Nucleus accumbens (tissue), 56 donors: ENCODE measurements at places on chromosomes 11 and 22.

- DNase-seq: no peak
These were observed 2.4 kb upstream of the THRSP start for GRCh38 chr11:78061088-78061920.

GRCh38 chr11:103042161-103042560, 49.8 kb downstream of the DCUN1D5 start:
- no peak for DNase-seq

GRCh38 chr11:2318707-2319106, 16.9 kb downstream of the TSPAN32 start:
- DNase-seq: no peak

GRCh38 chr11:13386567-13386966, 76.5 kb downstream of the BTBD10 start:
- DNase-seq: no peak

GRCh38 chr22:50436015-50436830, 38.6 kb downstream of the SBF1 start:
- DNase-seq: no peak

DNA sequence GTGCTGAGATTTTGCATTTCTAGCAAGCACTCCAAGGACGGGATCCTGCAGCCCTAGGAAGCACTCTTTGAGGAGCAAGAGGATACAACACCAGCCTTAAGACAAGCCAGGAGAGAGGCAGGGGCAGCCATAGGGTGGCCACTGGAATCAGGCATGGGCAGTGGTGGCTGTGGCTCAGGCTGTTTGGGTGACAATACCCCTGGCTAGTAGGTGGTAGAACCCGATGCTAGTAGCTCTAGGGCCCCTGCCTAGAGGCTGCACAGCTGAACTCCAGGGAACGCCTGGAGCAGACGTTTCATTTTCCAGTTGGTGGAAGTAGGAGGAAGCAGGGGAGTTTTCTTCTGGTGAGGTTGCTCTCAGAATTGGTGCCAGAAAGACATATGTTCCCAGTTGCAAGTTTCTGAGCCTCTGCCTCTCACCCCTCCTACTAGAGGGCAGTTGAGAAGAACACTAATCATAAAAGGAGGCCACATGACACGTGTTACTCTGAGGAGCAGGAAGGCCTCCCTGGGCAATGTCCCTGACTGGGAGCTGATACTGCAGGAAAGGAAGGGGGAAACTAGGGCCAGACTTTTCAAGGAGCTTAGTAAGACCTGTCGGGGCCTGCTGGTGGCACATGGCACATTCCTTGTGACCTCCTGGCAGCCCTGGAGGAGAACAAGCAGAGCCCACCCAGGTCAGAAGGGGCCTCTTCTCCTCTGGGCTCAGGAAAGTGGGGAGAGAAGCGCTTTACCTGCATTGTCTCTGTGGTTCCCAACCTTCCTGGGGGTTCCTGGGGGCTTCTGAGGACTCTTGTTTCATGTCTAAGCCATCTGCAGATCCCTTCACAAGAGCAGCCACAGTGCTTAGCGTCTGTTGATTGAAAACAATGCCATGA, 56.6 kb upstream of the DRD2 start:
- no peak for DNase-seq

DNA sequence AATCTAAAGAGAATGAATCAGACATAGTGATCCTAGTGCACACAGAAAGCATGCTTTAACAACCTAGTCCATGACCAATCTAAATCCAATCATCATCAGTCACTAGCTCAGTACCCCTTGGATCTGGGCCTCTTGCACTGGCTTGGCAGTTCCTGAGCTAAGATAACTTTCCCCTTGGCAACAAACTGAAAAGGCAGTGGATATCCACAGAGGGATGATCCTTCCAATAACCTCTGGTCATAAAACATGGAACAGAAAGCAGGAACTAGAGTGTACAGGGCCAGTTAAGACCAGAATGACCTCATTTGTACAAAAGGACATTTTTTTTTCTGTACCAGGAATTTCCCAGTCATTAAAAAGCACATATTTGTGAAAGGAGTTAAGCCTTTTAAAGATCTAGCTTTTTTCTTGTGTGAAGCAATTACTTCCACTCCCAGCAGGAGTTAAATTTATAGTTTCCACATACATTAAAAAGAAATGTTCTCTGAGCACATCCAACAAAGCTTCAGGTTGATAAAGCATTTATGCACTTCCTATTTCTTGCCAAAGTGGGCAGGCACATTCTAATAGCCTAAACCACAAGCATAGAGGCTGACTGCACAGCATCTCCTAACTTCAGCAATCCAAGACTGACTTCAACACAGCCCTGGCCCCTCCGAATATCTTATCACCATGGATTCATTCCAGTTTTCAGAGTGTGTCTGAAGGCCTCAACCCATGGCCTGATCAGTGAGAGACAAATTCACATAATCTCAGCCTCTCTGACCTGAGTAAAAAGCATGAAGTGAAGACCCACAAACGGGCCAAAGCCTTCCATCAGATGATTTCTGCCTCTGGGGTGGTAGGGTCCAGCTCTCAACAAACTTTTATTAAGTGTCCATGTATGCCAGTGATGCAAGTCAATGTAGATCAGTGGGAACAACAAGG, 29.9 kb downstream of the GUCY1A2 start:
- no peak for DNase-seq
